NCI-H446 (cell line): ENCODE measurements at places on chromosomes 5 and 9.

GRCh38 chr5:127074466-127074865 is 1.2 kb upstream of the C5orf63 start:
- DNase-seq, result no peak

DNA sequence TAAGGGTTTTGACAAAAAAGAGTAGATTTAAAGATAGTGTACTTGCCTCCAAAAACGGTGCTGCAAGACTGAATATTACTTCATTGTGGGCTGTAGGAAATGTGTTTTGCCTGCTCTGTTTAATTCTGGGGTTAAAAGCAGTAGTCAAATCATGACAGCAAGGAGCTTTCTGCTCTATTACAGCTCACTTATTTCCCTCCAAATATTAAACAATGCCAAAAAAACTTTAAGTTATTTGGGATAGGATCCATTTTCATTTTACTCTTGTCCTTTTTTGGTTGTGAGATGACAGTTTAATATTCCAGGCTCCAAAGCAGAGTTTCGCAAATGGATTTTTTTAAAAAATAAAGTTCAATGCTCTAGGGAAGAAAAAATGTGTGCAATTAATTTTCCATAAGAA is 340.4 kb upstream of the RGMB start:
- DNase-seq, result no peak

- DNase-seq, result no peak
Observed at GRCh38 chr5:156936972-156937371, 26.1 kb downstream of the TIMD4 start.

DNA sequence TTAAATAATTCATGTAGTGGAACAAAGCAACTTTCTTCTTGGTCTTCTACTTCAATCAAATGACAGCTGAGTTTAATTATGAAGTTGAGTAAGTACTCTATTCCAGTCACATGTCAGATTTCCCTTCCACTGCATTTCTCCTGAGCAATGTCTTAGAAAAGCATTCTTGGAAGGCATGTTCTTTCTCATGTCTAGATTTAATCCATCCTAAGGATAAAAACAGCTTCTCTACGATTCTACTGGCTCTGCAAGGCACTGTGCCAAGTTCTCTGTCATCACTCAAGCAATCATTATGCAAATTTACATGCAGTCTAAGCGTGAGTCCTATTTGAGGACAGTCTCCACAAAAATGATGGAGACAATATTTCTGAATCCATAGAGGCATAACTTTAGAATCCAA is 142.4 kb downstream of the YIPF5 start:
- peak; percentile 70 for DNase-seq

DNA sequence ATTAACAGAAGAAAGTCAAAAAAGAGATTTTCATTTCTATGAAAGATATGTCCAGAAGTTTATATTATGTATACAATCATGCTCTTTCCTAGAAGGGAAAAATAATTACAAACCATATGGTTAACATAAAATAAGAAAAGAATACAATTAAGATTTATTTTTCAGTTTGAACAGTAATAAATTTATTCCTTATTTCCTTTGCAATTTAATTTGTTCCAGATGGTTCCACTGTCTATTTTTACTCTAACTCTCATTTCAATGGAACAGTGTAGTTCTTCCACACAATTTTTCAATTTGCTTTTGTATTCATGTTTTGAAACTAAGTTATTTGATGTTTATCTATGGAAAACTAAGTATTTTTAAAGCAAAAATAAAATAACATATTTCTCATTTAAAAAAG is 1026.3 kb downstream of the TAF11L14 start:
- no peak for DNase-seq

DNA sequence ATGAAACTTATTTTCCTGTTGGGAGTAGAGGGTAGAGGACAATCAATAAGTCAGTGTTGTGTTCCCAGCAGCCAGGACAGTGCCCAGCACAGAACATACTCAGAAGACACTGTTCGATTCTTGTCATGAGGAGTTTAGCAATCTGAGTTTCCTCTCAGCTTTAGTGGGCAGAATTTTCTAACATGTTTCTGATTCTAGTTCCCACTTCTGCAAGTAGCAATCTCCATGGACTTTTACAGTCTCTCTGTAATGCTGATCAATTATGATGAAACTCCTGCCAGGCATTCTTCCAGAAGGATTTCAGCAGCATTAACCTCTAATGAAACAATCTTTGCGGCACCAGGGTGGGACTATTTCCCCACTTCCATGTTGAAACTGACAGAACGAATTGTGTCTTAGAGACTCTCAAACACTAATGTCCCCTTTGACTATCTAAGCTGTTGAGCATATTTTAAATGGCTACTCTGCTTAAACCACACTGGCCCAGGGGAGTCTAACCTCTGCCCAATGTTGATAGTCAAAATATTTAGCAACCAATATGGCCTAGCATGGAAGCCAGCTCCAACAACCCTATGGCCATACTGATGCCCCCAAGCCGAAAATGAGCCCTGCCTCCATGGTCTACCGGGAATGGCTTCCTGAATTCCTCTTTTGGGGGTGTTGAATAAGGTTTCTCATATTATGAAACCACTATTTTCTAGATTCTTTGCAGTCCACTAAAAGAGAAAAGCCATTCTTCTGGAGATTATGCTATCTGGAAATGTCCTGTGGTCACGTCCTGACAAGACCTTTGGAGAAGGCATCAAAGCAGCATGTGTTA is 484.3 kb downstream of the BNC2 start:
- DNase-seq, result no peak

DNA sequence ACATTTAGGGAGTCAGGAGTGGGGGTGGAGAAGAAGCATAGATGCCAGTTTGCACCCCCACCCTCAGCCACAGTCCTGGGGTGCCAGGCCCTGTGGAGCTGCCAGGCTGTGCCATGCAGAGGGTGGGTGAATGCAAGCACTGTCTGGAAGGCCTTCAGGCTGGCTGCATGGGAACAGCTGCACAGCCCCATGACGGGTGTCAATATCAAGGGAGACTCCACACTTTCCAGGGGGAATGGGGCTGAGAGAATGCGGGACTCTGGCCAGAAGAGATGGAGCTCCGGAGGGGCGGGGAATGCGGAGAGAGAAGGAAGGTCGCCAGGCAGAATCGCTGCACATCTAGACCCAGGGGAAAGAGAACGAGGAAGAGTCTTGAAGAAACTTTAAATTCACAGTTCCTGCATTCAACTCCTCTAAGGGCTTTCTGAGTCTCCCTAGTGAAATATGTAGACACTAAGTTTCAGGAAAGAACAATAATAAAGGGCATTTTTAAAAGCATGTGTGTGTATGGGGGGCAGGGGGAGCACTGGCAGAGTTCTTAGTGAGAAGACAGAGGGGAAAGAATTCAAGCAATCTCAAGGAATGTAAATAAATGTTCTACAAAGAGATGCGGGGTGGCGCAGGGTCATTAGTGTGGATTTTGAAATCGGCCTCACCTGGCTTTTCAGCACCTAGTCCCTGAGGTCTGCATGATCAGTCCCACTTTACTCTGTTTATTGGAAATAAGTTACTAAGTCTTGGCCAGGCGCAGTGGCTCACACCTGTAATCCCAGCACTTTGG is 59.1 kb downstream of the BOD1 start:
- DNase-seq, result no peak

- no peak for DNase-seq
Observed at GRCh38 chr5:113103330-113103729, 126.7 kb downstream of the DCP2 start.

GRCh38 chr5:66669086-66669861 is 73.1 kb downstream of the MAST4 start:
- DNase-seq, result no peak

DNA sequence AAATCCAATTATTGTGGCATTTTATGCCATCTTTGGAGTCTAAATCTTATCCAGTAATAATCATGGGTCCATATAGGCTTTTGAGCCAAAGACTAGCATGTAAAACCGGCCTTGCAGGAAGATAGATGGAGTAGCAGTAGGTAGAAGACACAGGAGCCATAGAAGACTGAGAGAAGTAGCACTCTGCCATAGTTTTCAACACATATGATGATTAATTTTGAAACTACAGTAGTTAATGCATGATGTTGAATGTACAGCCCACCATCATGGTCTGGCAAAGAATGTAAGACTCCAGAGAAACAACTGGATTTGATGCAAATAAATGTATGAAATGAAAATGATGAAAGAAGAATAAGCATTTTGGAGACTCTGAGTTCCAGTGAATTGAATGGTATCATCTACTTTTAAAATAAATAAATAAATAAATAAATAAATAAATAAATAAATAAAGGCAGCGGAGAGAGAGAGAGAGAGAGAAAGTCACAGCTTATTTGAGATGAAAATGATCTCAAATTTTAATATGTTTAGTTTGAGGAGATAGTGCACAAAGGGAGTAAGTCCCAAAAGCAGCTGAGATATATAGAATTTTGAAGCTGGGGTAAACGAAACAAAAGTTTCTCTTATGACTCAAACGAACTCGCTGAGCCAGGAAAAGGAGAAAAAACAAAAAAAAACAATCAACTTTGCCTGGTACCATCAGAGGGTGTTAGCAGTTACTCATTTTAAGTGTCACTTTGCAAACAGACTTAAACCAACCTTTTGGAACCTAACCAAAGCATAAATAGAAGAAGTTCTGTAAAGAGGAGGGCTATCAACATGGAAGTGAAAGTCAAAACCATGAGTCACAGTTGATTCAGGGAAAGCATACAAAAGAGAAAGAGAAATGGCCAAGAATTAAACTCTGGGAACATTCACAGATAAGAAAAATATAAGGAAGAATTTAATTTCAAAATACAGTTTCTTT is 388.7 kb downstream of the CETN3 start:
- peak; percentile 47 for DNase-seq

DNA sequence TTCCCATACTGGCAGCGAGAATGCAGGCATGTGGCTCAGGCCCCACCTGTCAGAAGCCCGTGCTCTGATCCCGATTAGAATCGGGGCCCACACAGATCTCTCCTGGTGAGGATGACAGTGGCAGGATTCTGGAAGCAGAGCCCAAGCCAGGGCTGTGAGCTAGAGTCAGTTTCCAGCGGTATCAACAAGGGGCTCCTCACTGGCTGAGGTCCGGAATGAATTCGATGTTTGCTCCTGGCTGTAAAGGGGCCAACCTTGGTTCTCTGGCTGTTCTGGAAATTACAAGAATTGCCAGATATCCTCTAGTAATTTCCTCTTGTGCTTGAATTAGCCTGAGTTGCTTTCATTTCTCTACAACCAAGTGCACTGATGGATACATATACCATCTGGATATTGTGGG is 129.1 kb upstream of the SPRY4 start:
- peak; percentile 26 for DNase-seq

GRCh38 chr9:3495855-3496254 is 29.9 kb downstream of the RFX3 start:
- no peak for DNase-seq

DNA sequence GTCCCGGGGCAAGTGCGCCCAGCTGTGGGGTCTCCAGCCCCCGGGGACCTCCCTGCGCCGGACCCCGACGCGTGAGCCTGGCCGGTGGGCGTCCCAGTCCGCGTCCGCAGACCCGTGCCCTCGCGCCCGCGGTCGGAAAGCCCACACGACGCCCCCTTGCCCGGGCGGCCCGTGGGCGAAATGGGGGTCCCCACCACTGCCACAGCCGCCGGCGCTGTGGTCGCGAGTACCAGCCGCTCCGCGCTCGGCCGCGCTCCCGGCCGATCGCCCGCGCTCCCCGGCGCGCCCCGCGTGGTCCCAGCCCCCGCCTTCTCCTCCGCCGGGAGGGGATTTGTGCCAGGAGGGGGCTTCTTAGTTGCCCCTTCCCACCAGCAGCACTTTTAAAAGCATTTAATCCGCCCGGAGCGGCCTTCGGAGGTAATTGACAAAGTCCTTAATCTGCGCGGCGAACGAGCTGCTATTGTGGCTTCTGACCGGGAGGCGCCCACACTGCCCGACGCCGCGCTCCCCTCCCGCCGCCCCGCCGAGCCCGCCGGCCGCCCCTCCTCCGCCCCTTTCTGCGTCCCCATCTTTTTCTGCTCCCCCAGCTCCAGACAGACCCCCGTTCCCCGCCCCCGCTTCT is 469 bp upstream of the FIBCD1 start:
- DNase-seq, result no peak

GRCh38 chr5:125261505-125262250 is 515.2 kb upstream of the ZNF608 start:
- no peak for DNase-seq
